ENCODE measurements at places on chromosomes 3 and 15.

- DNase-seq: peak; percentile 1
Measured at GRCh38 chr3:19866751-19867347, 67.2 kb downstream of the EFHB start.

- DNase-seq: no peak
Measured at GRCh38 chr3:144229953-144230352, 258.3 kb downstream of the DIPK2A start.

- DNase-seq: no peak
Measured at GRCh38 chr3:122555275-122556071, 8.6 kb downstream of the PARP9 start.

GRCh38 chr3:171088496-171088895, 62.0 kb upstream of the SLC2A2 start:
- DNase-seq: no peak

DNA sequence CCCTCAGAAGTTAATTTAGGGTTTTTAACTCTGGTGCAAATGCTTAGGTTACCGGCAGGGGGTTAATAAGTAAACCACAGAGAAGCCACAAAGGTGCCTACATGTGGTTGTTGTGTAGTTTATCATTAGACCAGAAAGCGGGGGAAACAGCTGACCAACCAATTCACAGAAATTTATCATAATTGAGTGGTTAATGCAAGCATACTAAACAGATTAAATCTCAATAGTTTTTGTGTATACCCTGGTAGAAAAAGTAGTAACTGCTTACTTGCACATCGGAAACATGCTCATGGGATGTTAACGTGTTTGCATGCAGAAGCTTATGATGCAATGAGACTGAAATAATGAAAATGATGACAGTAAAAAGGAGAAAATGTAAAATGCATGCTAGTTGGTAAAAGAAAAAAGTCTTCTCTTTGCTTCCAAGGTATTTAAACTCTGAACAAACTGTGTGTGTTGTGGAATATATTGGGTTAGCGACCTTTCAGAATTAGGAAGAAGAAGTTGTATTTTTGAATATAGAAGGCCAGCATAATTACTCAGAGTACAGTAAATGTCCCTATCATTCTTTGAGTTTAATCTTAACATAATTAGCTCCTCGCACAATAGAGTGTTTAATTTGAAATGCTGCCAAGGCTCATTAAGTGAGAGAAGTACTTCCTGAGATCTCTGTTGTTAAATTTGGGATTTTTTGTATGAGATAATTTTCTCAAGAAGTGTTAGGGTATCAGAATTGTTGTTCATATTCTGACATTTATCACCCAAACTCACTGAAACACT, 316.2 kb downstream of the PTPRG start:
- no peak for DNase-seq

DNA sequence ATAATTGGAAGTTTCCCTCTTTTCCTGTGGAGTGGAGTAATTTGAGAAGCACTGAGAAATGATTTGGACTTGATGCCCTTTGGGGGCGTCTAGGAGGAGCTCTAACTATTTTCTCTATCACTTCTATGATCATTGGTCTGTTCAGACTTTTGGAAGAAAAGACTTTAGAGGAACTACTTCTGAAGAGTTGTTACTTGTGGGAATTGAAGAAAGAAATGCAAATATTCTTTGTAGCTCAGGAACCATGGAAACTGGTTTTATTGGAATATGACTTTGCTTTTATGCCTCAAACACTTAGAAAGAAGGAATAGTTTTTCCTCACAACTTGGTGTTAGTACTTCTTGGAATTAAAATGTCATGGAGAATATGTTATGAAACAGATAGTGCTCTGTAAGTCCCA, 122.0 kb upstream of the ALDH1A3 start:
- DNase-seq: no peak

- DNase-seq: no peak
Measured at GRCh38 chr3:135918600-135918999, 46.9 kb upstream of the PPP2R3A start.

DNA sequence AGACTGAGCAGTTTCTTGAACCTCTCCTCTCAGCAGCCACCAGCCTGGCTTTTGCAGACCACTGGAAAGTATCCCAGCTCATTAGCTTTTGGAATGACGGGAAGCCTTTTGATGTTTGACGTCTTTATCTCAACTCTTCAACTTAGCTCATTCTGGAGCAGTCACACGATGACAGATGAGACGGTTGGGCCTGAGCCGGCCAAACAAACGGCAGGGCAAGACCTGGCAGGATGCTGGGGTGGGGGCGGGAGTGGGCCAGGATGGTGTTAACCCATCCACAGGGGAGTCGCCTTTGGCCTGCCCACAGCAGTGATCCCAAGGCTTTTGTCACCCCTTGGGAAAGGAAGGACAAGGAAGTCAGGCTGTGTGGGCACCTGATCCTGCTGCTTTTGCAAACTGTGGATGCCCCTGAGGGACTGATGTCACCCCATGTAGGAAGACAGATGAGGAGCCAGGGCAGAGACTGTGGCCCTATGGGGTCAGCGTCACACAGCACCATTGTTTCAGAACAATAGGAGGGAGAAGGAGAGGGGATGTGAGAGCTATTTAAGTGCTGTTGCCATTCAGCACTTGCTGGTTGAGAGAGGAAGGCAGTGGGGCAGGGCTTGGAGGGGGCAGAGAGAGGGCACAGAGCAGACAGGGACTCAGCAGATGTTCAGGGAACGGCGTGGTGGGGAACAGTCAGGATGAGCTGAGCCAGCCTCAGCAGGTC, 121.9 kb upstream of the CTDSPL start:
- no peak for DNase-seq

All from stimulated activated naive CD4-positive, alpha-beta T cell treated with Interleukin-2 at 50 U/mL for 16 hours (primary cell).